ENCODE measurements at places on chromosomes 12 and 14.
A peak's percentile ranks its signal among the peaks of the same experiment; 100 is the strongest.

GRCh38 chr12:9634177-9634803 is 26.6 kb upstream of the KLRB1 start:
- peak; percentile 56 for DNase-seq

GRCh38 chr12:62599854-62600437 is 133.3 kb downstream of the MON2 start:
- DNase-seq: no peak

DNA sequence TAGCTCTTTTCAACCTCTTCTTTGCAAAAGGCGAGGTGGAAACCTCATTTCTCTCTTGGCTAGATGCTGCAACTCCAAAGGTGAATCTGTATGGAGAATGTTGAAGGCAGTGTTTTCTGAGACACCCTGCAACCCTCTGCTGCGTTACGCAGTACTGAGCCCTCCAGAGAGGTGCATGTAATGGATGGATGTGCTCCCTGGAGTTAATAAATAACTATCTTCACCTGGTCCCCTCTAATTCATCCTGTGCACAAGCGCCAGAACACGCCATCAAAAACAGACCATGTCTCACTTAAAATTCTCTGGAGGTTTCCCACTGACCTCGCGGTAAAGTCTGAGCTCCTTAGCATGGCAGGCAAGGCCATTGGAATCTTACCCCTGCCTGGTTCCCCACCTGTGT is 234.4 kb upstream of the PWP1 start:
- DNase-seq: no peak

DNA sequence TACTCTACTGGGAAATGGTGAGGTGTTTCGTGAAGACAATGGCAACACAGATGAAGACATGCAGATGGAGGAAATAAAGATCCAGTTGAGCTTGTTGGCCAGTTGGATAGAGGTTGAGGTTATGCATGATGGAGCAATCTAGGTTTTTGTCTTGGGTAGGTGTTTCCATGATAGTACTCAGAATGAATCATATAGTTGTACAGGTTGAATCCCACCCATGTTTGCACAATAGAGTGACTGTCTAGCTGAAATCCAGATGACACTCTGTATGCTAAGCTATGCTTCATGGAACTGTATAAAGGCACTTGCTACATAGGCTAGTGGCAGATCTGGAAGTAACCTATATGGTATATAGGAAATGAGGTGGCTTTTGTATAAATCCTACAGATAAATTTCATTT is 264.9 kb downstream of the NAV3 start:
- DNase-seq: no peak

DNA sequence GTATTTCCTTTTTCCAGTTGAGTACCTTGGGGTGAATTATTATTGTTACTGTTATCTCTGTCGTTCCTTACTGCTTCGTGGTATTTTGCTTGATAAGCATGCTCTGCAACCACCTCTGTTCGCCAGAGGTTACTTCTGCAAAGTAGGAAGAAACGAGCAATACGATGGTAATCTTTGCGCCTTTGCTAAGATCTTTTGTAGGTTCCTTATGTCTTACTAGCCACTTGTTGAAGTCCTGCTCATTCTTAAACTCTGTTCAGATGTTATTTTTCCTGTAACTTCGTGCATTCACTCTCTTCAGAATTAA is 729 bp upstream of the M6PR start:
- DNase-seq: no peak

DNA sequence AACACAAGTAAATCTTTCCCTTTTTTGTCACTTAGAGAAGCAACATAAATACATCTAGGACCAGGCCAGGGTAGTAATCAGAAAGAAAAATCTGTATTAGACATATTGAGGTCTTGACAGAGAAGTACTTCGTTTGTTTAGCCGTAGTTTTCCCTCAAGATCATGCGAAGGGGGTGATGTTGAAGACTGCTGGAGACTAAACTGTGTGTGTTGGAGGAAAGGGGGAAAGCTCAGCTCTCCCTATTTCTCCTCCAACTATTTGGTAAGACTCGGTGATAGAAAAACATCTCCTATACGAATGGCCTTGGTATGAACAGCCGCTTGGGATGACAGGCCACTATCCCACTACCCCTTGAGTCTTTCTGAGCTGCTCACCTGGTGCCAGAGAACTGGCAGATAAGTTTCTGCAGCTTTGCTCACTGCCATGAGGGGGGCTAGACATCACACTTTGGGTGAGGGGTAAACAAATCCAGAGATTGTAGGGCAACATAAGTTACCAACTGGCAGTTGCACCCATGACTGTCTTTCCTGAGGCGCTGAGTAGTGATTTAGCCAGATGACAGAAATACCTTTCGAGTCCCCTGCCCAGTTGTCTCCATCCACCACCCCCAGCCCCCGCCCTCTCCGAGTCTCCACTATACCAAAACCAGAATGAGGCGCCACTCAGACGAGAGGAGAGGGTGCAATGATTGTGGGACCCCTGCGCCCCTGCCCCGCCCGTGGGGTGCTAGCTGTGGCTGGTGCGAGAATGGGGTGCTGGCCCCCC is 685 bp downstream of the VAMP1 start:
- peak; percentile 81 for DNase-seq

- DNase-seq: no peak
Observed at GRCh38 chr14:103472939-103473338, 49.7 kb downstream of the CKB start.

DNA sequence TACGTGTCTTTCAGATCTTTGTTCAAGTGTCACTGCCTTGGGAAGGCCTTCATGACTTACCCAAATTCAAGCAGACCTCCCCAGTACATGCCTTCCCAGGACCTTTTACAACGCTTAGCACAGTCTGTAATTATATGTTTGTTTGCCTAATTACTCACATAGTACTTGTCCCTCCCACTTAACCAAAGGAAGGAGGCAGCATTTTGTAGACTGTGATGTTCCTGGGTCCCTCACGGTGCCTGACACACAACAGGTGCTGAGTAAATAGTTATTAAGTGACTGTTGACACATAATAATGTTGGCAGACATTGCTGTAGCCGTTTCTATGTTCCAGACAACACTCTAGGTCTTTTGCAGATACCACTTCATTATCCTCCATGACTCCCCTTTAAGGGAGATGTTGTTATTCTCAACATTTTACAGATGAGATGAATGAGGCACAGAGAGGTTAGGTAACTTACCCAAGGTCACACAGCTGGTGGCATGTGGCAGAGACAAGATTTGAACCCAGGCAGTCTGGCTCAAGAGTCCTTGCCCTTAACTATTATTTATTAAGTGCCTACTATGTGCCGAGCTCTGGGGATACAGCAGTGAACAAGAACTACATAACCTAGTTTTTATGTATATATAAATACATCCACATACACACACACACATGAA is 130.7 kb downstream of the PHETA1 start:
- DNase-seq: no peak

DNA sequence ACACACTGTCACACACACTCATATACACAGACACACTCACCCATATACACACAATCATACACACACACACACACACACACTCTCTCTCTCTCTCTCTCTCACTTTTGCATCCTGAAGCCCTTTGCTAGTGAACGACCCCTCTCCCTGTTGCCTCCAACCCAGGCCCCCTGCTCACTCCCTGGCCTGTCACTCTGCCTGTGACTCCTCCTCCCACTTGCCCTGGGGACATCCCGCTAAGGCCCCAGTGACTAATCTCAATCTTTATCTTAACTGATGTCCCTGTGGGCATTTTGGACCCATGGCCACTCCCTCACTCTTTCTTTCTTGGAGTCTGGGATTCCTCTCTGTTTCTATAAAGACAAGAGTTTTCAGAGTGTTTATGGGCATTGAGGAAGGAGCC is 10.9 kb upstream of the DLK1 start:
- no peak for DNase-seq

DNA sequence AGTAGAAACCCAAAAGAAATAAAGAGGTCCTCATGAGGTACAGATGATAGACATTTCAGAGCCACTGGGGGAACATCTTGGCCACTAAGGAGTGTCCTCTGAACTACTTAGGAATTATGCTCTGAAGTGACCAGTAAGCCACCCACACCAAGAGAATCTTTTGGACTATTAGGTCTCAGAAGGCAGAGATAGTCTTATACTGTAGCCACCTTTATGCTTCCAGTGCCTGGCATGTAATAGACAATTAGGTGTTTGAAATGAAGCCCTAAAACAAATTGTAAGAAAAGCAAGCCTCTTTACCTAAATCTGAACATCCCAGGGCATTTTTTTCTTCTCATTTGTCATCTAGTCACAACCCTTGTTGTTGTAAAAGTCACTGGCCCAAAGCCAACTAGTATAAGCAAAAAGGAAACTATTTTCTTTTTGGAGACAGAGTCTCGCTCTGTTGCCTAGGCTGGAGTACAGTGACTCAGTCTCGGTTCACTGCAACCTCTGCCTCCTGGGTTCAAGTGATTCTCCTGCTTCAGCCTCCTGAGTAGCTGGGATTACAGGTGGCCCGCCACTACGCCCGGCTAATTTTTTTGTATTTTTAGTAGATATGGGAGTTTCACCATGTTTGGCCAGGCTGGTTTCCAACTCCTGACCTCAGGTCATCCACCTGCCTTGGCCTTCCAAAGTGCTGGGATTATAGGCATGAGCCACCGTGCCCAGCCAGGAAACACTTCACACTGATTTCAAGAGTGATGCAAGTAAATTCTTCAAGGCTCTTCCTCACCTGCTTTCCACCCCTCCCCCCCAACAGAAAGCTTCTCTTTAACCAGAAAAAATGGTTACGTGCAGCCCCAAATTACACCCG is 11.1 kb downstream of the PLEKHA5 start:
- no peak for DNase-seq

GRCh38 chr14:80575763-80576162 is 364.5 kb upstream of the DIO2 start:
- DNase-seq: no peak

DNA sequence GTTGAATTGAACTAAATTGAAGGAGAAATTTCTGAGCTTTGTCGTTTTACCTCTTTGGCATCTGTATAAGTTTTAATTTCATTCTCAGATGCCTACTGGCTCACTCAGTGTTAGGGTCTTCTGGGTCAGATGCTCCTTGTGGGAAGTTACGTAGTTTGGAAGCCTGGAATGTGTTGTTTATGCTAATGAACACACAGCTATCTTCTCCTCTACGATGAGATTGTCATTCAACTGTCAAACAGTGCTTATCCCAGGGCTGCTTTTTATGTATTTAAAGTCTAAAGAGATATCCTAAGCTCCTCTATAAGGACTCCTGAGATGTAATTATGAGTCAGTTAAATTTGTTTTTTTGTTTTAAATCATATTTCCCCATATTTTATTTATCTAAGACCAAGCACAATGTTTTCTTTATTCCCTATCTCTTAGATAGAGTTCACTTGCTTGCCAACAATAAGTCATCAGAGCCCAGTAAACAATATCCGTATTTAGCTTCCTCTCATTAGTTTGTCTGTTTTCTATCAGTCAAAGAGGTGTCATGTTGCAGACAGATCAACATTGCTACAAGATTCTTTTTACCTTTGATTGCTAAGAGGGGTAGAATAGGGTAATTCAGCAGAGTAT is 368.0 kb upstream of the PDE3A start:
- DNase-seq: no peak

DNA sequence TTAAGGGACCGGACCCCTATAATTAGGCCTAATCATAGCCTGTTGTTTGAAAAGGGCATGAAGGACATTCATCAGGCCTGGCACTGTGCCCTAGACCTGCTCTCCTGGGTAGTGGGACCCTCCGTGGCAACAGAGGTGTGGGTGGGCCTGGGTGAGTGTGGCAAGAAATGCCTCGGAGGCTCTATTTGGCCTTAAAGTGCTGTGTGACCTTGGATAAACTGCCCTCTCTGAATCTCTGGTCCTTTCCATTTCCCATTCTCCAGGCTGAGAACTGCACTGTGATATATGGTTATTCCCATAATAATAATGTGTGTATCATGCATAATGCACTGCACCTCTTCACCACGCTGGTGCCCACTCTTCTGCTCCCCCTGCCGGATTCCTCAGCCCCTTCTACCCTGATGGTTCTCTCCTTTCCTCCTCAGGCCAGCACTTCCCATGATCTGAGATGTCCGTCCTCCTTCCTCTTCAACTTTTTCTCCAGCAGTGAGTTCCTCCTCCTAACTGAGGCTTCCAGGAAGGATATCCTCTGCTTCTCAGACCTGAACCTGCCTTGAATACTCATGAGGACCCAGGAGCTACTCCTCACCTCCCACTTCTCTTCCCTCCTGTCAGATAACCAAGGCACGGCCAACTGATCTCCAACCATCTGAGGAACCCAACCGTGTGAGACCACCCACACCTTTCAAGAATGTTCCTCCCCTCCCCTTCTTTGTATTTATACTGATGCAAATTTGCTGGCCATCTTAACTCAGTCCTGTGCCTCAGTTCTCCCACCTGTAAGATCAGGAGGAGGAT is 111.0 kb upstream of the PZP start:
- DNase-seq: no peak

GRCh38 chr14:63902375-63902976 is 49.7 kb downstream of the SYNE2 start:
- DNase-seq: no peak

DNA sequence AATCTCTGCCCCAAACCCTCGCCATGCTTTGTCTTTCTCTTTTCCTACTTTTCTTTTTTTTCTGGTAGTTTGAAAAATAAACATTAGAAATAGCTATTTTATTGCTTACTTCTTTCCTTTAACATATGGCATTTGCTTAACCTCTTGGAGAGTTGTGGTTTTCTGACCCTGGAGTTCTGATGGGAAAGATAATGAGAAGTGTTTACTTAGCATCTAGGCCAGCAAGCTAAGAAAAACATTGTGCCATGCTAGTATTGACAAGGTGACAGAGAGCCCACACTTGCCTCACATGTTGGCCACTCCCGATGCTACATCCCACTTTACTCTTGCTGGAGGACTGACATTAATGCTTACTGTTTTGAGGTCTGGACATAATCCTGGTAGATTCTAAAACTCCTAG is 886.2 kb downstream of the DIO2 start:
- DNase-seq: no peak

- DNase-seq: peak; percentile 16
Observed at GRCh38 chr12:14416658-14417057, 51.2 kb downstream of the ATF7IP start.

DNA sequence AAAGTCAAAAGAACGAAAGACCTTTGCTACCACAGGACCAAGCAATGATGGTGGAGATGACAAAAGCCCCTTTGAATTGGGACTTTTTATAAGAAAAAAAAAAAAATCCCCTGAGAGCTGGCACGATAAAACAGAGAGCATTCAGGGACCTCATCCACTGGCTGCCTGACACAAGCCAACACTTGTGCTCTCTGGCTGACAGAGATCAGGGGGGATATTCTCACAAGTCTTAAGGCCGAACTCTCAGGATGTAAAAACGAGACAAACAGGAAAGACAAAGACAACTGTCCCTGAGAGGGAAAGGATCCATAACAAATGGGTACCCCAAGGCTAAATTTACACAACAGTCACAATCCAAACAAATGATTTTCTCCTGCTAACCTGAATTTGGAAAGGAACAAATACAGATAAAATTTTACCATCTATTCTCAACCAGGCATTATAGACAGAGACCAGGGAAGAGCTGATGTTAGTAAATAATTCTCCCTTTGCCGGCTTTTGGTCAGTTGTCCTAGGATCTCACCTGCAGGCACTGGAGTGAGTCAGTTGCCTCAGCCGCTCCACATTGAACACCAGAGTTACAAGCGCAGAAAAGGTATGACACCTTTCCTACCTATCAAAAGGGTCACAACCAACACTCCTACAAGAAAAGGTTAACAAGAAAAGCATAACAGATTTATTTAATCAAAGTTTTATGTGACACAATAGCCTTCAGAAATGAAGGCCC is 37.9 kb upstream of the GARIN6 start:
- peak; percentile 10 for DNase-seq

Data from H7 (cell line).